ENCODE measurements at places on chromosomes 3 and 15.

DNA sequence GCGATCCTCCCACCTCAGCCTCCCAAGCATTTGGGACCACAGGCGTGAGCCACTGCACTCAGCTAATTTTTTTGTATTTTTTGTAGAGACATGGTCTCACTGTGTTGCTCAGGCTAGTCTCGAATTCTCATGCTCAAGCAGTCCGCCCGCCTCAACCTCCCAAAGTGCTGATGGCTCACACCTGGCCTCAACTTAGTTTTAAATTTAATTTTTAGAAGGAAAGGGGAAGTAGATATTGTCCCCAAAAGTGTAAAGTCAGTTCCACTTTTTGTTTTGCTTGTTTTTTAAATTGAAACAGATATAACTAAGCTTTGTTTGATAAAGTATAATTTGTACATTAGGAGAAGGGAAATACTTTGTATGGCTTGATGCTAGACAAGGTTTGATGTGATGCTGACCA, 31.3 kb upstream of the NFKBIZ start:
- DNase-seq = no peak

DNA sequence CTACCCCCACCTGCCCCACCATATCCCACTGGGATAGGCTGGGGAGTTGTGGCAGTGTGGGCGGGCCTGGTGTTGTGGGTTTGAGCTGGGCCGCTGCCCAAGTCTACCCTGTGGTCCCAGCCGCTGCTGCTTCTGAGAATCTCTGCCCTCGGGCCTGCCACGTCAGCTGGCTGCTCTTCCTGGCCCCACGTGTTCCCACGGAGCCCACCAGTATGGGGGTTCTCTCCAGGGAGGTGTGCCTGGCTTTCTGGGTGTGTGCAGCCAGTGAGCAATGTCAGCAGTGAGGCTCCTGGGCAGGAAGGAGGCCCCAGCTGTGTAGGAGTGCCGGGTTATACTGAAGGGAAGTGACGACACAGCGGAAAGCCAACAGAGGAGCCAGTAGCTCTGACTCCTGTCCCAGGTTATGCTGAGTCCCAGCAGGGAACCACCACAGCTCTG, 10.5 kb downstream of the GNAI2 start:
- peak; percentile 92 for DNase-seq

DNA sequence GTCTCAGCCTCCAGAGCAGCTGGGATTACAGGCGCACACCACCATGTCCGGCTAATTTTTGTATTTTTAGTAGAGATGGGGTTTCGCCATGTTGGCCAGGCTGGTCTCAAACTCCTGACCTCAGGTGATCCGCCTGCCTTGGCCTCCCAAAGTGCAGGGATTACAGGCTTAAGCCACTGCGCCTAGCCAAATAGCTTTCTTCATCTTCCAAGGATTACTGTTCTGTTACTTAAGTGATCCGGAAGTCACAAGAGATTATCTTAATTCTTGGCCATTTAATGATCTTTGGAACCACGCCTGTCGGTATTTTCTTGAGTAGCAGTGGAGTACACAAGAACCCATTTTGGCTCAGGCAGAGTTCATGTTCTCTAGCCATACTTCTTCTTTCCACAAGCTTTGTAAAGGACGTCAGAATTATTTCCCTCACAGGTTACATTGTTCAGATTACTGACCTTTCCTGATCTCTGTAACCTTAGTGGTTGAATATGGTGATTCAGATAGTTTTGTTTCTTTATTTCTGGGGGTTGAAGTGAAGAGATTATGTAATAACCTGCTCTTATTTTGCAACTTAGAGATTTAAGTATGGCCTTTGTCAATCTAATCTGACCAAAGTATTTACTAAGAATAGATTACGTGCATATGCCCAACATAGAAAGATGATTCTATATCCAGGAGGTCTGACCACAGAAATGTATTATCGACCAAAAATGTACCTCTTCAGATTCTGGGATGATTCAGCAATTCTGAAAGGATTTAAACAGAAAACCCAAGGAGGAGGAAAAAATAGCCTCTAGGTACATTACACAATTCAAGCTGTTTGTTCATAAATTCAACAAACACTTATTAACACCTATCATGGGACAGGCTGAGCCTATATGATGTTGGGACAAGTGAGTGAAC, 132.2 kb downstream of the GREM1 start:
- DNase-seq = no peak

DNA sequence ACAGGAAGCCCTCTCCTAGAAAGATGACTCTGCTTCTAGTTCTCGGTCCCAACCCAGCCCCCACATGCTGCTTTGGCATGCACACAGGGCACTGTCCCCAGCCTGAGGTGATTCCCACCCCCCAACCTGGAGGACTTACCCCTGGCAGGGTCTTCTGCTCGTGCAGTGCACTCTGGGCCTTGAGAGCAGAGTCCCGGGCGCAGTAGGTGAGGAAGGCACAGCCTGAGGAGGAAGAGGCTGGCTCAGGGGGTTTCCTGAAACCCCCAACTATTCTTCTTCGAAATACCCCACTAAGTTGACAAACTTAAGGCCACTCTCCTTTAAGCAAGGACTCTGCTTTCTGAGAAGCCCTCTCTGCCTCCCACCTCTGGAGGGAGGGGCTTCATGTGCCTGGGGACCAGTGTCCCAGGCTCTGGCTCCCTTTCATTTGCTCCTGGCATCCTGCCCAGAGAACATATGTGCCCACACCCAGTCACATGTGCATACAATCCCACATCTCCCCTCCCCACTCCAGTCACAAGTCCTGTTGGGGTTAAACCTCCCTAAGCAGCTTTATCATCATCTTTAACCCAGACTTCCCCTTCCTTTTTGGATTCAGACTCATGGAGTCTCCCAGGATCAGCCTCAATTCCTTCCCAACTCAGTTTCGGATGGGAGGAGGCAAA, 4.1 kb downstream of the CELF6 start:
- DNase-seq = no peak

DNA sequence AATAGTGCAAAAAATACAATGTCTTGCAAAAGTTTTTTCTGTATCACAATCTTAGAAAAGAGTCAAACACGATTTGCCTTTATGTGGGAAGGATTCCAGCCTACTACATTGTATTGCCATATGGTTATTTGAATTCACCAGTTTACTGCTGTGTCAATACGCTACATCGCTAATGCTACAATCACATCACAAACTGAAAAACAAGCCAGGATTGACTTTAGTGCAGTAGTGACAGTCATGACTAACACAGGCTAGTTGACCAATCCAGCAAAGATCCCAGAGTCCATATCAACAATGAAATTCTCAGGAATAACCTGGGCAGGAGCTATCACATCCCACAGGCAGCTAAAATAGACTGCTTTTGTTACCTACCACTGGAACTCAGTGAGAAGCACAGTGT, 67.0 kb downstream of the IL12A start:
- no peak for DNase-seq

DNA sequence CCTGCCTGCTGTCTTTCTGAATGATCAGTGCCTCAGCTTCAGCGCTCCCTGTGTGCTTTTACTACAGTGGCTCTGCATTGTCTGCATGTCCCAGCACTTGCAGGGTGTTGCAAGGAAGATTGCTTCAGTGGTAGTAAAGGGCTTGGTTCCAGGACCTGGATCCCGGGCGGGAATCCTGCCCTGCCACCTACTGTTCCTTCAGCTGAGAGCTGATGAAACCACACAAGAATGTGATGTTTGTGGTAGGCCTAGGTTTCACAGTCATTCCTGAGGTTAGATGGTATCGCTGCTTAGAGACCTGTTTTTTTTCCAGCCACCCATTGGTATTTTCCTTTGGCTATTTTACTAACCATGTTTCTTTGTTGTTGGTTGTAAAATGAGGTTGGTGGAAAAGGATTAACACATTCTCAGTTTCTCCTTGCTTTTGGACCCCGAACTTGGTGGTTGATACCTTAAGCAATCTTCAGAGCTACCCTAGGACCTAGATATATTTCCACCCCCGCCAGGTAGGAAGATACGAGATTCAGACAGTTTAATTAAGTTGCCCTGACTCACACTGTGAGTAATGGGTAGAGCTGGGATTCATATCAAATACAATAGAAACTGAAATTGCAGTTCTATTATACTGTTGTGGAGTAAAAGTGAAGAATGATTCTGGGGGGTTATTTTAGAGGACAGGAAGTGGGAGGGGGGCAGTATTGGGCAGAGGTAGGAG, 11.4 kb downstream of the GPR87 start:
- DNase-seq = no peak

- no peak for DNase-seq
Observed at GRCh38 chr3:62211675-62212429, 161.5 kb downstream of the FEZF2 start.

DNA sequence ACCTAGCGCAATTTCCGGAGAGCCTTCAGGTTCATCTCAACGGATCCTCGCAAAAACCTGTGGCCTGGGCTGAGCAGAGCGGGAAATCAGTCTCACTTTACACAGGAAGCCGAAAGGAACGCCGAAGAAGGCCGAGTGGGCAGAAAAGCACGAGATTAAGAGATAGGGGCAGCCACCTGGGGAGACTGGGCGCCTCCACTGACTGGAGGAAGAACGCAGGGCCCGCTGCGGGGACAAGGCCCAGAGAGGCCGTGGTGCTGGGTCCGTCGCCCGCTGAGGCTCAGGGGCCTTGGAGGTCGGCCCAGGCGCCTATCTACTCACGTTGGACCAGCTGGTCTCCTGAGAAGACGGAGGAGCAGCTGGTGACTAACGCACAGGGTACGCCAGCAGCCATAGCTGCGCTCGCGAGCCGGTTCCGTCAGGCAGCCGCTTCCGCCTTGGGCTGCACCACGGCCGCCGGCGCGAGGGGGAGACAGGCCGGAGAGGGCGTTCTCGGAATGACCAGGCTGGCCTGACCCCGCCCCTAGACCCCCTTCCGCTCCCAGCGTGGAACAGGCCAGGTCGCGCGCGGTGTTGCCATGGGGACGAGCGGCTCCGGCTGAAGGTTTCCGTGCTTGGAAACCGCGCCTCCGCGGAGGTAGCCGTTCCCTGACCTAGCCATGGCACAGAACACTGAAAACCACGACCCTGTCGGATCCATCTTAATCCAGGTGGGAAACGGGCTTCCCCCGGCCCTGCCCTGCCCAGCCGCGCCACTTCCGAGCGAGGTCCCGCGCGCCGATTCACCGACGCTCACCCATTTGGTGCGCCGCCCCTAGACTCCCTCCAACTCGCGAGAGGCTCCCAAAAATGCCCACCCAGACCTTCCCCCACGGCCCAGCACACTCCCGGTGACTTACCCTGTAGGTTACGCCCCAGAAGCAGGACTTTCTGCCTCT, at the start of the genes AAGAB and IQCH:
Gene AAGAB (minus strand): TSS at position 424 of the 938 bp plus-strand sequence. CDS start 30 bp downstream, at position 394.
Gene IQCH (plus strand): TSS at position 549 of the 938 bp plus-strand sequence. CDS start 111 bp downstream, at position 660.
- DNase-seq = peak; percentile 98
